ENCODE measurements at places on chromosomes 3 and 15.
A peak's percentile ranks its signal among the peaks of the same experiment; 100 is the strongest.

GRCh38 chr3:50600141-50600753 lies 11.3 kb downstream of the CISH start:
- DNase-seq, result peak; percentile 60

DNA sequence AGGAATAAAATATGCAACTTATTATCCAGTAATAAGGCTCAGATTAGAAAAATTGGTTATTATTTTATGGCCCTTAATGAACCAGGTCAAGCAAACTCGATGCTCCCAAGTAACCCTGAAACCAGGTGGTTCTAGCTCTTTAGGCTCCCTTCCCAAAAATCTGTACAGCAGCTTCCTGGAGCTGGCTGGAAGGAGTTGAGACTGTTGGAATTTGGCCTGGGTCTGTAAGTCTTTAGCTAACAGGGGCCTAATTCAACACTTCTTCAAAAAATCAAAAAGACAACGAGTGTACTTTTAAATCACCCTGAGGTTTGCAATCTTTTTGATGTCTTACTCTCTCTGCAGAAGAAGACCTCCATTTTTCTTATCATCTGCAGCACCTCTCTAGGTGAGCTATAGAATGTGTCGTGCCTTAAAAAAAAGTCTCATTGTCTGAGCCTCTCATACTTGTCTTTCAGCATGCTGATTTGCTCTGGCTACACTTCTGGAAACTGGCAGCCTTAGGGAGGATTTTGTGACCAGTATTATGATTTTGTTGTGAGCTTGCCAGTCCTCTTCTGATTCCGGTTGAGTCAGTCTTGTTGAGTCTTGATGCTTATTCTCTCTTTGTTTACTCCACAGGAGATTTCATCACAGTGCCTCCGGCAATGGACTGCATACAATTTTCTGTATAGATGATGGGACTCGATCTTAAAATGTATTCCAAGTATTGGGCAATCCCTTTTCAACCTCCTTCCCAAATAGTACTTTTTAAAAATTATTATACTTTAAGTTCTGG lies 235.0 kb upstream of the KBTBD8 start:
- DNase-seq, result no peak

DNA sequence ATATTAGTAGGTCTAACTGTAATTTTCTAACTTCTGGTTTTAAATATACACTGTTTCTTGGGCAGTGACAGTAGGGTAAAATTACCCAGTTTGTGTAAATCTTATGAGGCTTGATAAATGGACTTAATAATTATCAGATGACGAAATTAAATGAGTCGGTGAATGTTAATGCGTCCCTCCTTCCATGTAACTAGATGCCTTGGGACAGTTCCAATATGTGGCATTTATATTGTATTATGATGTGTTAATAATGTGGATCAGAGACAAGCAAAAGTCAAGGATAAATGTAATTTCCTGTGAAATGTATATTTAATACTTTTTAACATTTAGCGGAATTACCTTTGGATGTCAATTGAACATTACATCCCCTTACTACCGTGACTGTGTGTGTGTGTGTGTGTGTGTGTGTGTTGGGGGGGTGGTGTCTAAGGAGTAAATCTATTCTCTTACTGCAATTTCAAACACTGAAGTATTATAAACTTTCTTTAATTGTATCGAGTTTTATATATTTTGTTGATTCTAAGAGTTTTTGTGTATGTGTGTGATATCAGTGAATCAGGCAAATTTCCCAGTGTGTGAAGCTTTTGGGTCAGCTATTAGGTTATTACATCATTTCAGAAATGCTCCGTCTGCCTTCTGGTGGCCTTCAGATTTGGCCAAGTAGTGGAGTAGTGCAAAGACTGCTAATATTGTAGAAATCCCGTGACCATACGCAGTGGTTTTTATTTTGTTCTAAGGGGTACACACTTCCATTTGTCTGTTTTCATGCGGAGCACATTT lies 50.1 kb downstream of the CNTN4 start:
- no peak for DNase-seq

DNA sequence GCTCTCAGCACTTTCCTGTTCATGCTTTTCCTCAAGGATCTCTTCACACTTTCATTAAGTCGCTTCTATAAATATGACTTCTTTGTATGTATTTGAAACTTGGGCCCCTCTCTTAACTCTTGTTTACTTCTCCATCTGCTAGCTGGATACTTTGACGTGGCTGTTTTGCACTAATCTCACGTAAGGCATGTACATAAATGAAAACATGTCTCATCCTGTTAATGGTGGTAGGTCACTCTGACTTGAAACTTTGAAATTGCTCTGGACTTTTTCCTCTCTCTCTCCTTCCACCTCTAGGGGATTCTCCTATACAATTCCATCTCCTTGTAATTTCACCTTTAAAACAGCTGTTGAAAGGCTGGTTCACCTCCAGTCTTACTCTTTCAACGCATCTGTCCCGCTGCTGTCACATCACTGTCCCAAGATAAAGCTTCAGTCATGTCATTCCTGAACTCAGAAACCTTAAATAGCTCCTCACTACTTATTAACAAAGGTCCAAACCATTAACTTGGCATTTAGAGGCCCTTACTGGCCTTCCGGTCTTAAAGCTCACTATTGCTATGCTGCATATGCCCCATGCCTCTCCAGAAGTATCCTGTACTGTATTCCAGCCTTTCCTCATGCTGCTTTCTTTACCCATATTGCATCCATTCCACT lies 1.2 kb downstream of the BLOC1S6 start:
- peak; percentile 44 for DNase-seq

GRCh38 chr3:154864947-154865346 lies 215.2 kb upstream of the MME start:
- DNase-seq, result no peak

DNA sequence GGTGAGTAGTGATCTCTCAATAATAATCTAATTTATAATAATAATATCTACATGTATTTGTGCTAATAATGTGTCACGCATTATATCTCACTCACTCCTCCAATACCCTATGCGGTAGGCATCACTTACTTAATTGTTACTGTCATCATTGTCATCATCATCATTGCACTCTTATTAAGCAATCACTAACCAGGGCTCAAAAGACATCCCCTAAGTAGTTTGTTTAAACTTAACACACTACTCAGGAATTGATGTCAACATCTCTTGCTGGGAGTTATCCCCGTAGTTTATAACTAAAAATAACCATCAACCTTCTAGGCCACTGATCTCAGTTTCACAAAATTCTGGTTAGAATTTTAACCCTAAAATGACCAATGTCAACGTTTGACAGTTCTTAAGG lies 56.8 kb upstream of the ICE2 start:
- no peak for DNase-seq

- no peak for DNase-seq
These were observed 213.6 kb downstream of the FEZF2 start for GRCh38 chr3:62159709-62160092.

- DNase-seq, result no peak
These were observed 779 bp upstream of the CTNNB1 start for GRCh38 chr3:41198526-41198925.

DNA sequence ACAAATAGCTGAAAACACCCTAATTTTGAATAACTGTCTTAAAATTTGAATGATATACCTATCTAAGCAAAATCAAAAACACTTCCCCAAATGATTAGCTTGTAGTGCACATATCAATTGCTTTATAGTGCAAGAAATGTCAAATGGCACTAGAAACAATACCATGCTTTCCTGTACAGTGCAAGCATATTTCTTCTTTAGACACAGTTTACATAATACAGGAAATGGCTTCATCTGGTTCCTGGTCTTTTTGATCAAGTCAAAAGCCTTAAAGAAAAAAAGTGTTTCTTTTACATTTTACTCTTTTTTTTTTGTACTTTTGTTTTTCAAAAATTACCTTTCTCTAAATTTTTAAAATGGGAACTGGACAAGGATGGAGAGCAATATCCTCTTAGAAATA lies 352.1 kb downstream of the MECOM start:
- no peak for DNase-seq

GRCh38 chr3:146626403-146627122 lies 21.4 kb upstream of the PLSCR5 start:
- DNase-seq, result no peak

DNA sequence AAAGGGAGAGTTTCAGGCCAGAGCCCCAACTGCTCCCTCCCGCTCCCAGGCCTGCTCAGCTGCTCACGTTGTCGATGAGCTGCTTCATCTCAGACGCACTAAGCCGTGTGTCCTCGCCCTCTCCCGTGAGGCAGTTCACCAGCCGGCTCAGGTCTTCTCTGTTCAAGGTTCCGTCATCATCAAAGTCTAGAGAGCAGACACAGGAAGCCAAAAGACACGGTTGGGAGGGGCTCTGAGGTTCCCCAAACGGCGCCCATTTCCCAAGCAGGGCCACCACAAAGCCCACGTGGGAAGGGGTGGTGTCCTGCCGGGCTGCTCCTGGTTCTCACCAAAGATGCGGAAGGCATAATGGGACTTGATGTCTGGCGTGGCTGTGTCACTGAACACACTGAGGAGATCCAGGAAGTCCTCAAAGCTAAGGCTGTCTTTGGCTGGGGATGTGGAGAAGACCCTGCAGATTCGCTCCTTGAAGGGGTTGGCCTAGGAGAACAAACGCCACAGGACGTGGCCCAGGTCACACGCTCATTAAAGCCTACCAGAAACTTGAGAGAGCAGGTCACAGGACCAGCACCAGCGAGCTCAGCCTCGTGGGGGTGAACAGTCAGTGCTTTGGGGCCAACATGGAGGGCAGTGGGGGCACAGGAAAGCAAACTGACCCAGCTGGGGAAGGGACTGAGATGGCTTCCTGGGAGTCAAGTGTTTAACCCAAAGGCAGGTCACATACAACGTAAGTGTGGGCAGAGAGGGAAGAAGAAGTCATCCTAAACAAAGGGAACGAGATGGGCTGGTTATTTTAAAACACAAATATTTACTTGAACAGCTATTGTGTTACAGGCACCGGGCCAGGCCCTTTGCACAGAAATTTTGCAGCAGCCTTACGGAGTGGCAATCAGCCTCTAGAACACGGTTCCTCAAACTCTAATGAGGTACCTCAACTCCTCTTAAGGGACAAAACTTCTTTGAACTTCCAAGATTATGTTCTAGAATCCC lies 2.4 kb downstream of the CIB1 start:
- no peak for DNase-seq

Data from hematopoietic multipotent progenitor cell treated with erythropoietin and hydrocortisone succinate and interleukin-3 and kit ligand, for 15 days (in vitro differentiated cells).